Retinal pigment epithelial cell (primary cell): ENCODE measurements at places on chromosomes 1 and 21.
A peak's percentile ranks its signal among the peaks of the same experiment; 100 is the strongest.

DNA sequence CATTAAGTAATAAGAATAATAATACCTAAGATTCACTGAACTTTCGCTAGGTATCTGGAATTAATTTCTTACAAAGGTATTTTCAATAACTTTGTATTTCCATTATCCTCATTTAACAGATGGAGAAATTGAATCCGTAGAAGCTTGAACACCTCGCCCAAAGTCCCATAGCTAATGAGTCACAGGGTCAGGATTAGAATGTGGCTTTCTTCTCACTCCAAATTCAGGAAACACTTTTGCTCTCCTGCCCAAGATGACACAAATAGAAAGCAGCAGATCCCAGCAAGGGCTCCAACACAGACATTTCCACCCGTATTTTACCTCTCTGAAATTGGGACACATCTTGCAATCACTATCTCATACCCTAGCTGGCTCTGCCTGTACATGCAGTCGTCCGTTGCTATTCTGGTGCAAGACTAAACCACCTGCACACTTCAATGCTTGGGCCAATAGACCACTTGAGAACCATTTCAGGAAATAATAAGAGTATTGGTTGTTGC lies 125.9 kb upstream of the GREM2 start:
- no peak for DNase-seq

DNA sequence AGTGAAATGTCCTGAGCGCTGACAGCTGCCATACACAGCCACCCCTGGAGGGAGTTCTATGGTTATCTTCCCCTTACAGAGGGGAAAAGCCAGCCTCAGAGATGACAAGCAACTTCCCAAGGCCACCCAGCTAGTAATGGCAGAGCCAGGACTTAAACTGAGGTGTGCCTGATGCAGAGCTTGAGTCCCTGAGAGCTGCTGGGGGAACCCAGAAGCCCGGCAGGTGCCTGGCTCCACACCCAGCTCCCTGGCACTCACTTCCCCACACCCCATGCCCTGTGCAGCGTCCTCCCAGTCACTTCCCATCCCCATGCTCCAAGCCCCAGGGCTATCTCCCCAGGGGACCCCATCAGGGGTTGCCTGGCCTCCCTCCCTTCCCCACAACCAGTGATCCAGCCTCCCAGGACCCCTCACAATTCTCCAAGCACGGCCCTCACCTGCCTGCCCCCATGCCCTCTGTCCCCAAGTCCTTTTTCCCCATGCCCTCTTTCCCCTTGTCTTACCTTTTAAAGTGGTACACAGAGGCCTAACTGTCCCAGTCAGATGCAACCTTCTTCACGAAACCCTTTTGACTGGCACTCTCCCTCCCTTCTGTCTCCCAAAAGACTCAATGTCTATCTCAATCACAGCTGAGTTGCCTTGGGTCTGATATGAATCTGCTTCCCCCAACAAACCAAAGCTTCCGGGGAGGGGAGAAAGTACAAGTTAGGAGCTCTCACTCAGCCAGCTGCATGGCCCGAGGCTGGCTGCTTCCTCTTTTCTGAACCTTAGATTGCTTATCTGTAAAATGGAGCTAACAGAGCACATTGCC lies 39.8 kb upstream of the LRP8 start:
- no peak for DNase-seq

GRCh38 chr1:54971317-54971791 lies 9.1 kb upstream of the TMEM61 start:
- DNase-seq: no peak

DNA sequence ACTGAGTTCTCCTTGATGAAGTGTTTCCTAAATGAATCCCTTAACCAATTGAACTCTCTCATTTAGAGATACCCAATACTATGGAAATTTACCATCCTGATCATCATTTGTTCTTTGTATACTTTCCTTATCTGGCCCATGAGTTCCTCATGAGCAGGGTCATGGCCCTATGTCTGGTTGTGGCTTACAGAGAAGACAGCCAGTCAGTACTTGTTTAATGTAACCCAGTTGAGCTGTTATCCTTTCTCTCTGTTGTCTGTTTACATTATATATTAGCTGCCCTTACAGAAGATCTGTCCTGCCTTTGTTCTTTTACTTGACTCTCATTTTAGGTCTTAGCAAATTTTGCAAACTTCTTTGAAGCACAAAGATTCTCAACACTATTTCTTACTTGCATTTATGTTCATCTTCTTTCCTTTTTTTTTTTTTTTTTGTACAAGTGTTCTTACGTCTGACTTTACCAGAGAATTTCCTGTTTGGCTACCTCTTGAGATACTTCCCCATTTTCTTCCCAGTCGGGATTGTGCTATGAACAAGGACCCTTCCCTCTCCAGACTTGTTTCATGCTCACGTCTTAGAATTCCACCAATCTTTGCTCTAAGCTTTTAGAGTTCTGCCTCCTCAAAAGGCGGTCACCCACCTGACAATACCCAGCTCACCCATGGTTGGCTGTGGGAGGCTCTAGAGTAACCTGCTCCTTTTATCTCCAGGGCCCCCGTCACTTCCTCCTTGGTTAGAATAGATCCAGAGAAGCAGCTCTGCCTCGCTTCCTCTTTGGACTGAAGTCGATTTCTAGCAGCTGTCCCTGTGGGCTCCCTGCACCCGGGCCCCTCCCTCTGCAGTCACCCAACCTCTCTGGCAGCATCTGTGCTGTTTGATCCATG lies 53.6 kb upstream of the RUNX1 start:
- DNase-seq: no peak

DNA sequence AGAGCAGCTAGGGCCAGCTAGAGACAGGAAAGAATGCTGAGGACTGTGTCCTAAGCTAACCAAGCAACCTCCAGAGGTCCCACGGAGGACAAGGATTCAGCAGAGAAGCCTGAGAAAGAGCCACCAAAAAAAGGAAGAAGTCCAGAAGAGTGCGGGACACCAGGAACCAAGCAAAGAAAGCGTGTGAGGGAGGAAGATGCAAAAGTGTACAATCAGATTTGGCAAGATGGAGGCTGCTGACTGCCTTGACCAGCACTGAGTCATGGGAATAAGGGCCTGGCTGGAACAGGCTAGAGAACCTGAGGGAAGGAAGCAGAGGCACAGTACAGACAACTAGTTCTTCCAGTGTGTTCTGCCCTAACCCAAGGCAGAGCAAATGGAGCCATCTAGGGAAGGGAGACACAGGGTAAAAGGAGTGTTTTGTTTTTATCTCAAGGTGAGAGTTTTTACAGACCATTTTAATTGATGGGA lies 18.5 kb downstream of the TP53BP2 start:
- no peak for DNase-seq

GRCh38 chr1:42713293-42713692 lies 26.7 kb downstream of the CLDN19 start:
- DNase-seq: no peak

DNA sequence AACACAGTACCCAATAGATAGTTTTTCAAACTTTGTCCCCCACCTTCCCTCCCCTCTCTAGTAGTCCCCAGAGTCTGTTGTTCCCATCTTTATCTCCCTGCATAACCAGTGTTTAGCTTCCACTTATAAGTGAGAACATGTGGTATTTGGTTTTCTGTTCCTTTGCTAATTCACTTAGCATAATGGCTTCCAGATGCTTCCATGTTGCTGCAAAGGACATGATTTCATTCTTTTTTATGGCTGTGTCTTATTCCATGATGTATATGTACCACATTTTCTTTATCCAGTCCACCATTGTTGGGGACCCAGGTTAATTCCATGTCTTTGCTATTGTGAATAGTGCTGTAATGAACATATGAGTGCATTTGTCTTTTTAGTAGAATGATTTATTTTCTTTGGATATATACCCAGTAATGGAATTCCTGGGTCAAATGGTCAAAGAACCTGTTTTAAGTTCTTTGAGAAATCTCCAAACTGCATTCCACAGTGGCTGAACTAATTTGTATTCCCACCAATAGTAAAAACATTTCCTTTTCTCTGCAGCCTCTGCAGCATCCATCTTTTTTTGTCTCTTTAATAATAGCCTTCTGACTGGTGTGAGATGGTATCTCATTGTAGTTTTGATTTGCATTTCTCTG lies 126.0 kb downstream of the AK5 start:
- peak; percentile 39 for DNase-seq

DNA sequence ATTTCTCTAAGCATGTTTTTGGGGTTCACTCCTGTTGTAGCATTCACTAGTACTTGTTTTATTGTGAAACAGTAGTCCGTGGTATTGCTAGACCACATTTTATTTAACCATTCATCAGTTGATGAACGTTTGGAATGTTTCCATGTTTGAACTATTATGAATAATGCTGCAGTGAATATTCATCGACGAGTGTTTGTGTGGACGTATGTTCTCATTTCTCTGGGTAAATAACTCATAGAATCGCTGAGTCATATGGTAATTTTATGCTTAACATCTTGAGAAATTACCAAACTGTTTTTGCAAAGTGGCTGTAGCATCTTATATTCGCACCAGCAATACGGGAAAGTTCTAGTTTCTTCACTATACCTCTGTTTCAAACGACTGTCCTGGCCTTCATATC lies 28.0 kb upstream of the KAZN start:
- DNase-seq: no peak

- DNase-seq: peak; percentile 99
Observed at GRCh38 chr1:90402893-90403849, 313.9 kb downstream of the BARHL2 start.

DNA sequence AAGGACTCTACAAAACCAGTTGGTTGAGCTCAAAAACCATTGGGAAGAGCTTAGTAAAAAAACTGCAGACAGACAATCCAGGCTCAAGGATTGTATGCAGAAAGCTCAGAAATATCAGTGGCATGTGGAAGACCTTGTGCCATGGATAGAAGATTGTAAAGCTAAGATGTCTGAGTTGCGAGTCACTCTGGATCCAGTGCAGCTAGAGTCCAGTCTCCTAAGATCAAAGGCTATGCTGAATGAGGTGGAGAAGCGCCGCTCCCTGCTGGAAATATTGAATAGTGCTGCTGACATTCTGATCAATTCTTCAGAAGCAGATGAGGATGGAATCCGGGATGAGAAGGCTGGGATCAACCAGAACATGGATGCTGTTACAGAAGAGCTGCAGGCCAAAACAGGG lies 104.0 kb upstream of the BMP8A start:
- DNase-seq: peak; percentile 51

DNA sequence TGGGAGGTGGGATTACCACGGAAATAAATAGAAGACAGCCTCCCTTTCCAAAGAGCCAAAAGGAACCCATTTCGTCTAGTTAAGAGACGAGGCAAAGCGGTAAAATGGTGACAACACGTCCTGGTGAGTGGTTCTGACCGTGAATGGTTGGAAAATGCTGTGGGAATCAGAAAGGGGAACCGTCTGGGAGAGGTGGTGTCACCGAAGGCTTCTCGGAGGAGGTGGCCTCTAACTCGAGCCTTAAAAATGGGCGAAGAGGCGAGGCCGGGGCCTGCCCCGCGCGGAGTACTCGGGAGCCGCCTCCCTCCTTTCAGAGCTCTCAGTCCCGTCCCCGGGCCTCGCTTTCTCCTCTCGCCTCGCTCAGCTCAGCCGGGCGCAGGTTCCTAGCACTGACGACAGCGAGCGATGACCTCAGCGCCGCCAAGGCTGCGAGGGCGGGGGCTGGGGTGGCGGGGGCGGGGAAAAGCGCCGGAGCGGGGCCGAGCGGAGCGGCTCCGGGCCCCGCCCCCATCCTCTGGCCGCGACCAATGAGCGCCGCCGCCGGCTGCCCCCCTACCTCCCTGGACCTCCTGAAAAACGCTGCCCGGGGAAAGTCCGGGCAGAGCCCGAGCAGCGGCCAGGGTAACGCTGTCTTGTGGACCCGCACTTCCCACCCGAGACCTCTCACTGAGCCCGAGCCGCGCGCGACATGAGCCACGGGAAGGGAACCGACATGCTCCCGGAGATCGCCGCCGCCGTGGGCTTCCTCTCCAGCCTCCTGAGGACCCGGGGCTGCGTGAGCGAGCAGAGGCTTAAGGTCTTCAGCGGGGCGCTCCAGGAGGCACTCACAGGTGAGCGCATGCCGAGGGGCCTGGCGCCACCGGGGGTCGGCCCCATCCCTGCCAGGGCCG lies at the start of gene BTG2:
Gene BTG2 (plus strand): TSS at position 601 of the 890 bp plus-strand sequence. CDS start 88 bp downstream, at position 689.
- DNase-seq: peak; percentile 81

DNA sequence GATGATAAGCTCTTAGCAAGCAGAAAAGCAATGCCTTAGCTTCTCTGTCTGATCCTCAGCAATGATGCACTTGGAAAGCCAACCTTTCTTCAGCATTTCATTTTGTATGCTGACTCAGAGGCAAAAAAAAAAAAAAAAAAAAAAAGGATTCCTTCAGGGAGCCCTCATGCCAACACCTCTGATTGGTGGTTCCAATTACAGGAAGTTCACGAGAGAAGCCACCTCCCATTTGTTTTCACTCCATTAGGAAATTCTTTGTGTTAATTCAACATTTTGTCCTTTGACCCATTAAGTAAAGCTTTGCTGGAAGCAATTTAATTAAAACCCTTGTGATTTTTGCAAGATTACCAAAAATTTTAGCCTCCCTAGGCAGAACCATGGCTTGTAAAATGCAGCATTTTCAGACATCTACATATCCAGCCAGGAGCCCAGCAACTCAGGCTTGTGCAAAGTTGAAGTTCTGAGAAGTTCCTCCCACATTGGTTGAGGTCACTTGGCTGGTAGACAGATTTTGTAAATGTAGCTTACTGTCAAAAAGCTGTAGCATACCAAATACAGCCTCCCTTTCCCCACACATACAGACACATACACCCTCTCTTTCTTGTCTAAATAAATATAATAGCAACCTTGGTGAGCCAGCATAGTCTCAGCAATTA lies 27.1 kb upstream of the VTCN1 start:
- DNase-seq: peak; percentile 13

GRCh38 chr21:37224861-37225839 lies 42.0 kb downstream of the VPS26C start:
- no peak for DNase-seq

GRCh38 chr1:53567450-53567849 lies 108.3 kb downstream of the DMRTB1 start:
- no peak for DNase-seq

DNA sequence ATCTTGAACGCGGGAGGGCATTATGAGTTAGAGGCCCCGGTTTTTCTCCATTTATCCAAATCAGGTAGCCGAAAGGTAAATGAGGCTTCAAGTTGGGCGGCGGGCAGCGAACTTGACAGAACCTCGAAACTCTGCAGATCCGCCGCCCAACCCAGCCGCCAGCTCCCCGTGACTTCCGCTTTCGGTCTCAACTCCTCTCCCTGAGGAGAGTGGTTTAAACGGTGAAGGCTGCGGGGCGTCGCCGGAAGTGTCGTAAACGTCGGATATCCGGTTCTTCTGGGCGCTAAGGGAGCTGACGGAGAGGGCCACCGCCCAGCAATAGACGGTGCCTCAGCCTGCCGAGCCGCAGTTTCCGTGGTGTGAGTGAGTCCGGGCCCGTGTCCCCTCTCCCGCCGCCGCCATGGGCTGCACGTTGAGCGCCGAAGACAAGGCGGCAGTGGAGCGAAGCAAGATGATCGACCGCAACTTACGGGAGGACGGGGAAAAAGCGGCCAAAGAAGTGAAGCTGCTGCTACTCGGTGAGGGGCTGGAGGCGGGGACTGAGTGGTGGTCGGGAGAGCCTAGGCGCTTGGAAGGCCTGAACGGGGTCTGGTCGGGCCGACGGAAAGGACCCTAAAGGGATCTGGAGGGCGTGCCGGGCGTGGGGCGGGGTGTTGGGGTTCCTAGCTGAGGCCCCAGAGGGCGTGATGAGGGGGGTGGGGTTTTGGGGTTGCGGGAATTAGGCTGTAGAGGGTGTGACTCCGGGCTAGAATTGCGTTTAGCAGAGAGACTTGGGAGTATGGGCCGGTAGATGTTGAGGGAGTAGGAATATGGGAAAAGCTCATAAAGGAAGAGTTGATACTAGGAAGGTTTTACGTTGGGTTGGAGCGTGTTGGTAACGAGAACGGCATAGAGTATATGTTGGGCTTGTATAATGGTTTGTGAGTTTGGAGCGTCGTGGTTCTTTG lies at the start of gene GNAI3:
Gene GNAI3 (plus strand): TSS at position 295 of the 947 bp plus-strand sequence. CDS start 106 bp downstream, at position 401.
- peak; percentile 83 for DNase-seq
